Kidney (tissue), 22 donors: ENCODE measurements at places on chromosomes 5 and 9.

DNA sequence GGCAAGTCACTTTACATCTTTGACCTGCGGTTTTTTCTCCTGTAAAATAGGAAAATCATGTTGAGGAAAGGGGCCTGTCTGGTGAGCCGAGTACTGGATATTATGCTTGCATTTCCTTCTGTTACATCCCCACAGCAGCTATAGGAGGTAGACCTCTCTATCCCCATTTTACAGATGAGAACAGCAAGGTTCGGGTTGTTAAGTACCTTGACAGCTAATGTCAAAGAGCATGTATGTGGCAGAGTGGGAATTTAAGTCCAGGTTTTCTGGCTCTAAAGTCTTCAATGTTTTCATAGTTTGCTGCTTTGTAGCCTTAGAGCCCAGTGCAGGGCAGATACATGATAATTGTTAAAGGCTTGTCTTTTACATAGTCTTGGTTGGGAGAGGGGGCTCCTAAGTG, 2.8 kb downstream of the TMEM268 start:
- DNase-seq, result no peak

DNA sequence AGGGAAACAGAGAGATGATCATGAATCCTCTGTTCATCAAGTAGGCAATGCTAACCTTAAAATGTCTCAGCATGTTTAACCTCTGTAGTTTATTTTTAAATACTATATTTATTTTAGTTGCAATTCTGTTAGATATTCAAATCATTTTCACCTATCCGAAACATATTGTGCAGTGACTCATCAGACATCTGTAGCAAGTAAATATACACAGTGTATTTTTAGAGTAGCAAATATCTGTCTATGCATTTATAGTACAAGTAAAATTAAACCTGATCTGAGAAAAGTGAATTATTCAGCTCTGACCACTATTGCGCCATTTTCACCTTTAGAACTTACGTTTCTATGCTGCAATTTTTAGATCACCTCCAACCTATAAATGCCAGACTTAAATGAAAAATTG, 24.3 kb upstream of the TUSC1 start:
- DNase-seq, result no peak

GRCh38 chr5:110768138-110768860, 29.5 kb downstream of the SLC25A46 start:
- DNase-seq, result no peak

GRCh38 chr9:119221276-119221675, 148.0 kb downstream of the BRINP1 start:
- peak; percentile 67 for DNase-seq

GRCh38 chr9:19618816-19619215, 170.0 kb downstream of the SLC24A2 start:
- DNase-seq, result no peak
